ENCODE measurements at places on chromosomes 11 and 22.
A peak's percentile ranks its signal among the peaks of the same experiment; 100 is the strongest.

GRCh38 chr11:109784536-109784935, 308.7 kb upstream of the ZC3H12C start:
- DNase-seq = no peak

GRCh38 chr11:125380756-125381445, 115.2 kb downstream of the FEZ1 start:
- DNase-seq = no peak

DNA sequence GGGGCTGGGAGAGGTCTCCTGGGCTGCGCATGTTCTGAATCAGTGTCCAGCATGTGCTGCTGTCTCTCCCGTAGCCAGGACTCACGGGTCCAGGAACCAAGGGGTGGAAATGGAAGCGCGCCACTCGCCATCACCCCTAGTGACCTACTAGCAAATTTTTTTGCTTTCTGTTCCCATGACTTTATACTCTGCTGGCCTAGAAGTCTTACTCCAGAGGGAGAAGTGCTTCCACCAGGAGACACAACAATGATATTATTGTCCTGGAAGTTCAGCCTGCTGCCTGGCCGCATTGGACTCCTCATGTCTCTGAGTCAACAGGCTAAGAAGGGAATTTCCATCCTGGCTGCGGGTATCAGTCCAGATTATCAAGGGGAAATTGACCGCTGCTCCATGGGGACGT, 729.7 kb downstream of the BRD1 start:
- no peak for DNase-seq

- no peak for DNase-seq
These were observed 162.0 kb upstream of the SORL1-AS1 start for GRCh38 chr11:121614636-121615240.

GRCh38 chr22:19139001-19139356, 5.5 kb downstream of the ESS2 start:
- DNase-seq = no peak

- DNase-seq = peak; percentile 96
These were observed 13.3 kb downstream of the IL17REL start for GRCh38 chr22:49999063-49999945.

GRCh38 chr11:17983569-17983968, 29.3 kb downstream of the SERGEF start:
- DNase-seq = no peak

GRCh38 chr22:32874385-32874784, 72.9 kb downstream of the TIMP3 start:
- DNase-seq = no peak

DNA sequence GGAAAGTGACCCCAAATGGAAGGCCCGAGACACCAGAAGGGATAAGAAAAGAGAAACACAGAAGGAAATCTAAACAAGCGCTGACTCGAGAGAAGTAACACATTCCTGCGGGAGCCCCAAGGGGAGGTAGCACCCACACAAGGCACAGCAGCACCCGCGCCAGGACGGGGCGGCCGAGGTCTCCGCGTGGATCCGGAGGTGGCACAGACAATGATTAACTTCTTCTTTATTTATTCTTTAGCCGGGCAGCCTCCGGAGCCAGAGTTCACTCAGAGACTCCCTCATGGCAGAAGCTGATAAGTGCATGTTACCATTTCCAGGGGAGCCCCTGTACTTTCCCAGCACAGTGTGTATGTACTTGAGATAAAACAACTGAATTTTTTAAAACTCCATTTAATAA, 5.1 kb downstream of the TOLLIP start:
- DNase-seq = no peak

DNA sequence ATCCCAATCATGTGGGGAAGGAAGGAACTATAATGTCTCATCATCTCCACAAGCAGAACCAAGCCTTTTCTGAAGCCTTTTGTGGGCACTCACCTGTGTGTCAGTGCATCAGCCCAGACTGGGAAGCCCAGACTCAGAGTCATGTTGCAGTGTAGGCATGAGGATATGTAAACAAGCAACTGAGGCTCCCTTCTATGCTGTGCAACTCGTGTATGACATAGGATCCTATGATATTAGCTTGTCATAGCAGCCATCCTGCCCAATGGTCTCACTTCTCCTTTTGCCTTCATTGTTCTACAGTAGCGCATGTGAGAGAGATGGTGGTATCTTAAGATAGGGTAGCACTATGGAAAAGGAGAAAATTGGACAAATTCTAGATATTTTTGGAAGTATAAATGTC, 103.4 kb upstream of the OLFML1 start:
- DNase-seq = no peak

GRCh38 chr11:15970506-15971214, 385.7 kb downstream of the SOX6 start:
- DNase-seq = no peak

- no peak for DNase-seq
These were observed 56.1 kb upstream of the POU2AF1 start for GRCh38 chr11:111435046-111435698.

DNA sequence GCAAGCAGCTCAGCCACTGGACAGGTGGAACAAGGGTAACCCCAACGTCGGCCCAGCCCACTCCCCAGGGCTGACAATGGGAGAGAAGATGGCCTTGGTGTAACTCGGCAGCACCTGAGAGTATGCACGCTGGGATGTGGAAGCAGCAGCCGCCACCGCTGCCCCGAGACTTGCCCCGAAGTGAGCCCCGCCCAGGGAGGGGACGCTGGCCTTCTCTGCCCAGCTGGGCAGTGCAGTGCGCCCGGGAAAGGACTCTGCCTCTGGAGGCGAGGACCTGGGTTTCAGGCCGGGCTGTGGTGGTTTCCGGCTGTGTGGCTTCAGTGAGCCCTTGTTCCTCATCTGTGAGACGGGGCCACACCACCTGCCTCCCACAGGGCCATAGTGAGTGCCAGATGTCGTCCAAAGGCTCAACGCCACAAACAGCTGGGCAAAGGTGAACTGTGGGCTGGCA, 8.6 kb upstream of the POLDIP3 start:
- DNase-seq = no peak

- no peak for DNase-seq
These were observed 2.1 kb upstream of the LHFPL7 start for GRCh38 chr22:24948356-24949202.

DNA sequence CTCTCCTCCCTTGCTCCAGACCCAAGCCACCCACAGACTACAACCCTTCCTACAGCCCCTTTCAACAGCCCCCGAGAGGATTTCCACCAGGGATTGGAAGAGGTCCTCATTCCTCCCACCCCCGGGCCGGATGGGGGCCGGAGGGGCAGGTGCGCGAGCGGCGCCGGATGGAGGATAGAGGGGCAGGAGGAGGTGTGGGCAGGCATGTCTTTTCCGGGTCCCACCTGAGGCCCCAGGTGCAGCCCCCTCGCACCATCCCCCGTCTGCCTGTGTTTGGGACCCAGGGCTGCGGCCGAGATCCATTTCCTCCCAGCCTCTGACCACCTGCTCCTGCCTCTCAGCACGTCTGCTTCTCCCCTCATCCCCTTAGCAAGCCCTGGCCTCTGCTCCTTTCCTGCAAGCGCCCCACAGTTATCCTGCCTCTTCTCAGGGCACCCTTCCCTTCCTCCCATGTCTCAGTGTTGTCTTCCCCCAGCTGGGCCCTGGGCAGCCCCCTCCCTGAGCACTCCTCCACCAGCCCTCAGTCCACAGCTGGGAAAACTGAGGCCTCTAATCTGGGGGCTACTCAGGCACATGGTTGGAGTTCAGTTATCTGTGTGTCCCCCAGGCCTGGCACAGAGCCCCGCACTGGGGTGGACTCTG, 19.3 kb upstream of the CBX7 start:
- DNase-seq = no peak

GRCh38 chr11:12963051-12963450, 46.1 kb upstream of the RASSF10 start:
- no peak for DNase-seq

DNA sequence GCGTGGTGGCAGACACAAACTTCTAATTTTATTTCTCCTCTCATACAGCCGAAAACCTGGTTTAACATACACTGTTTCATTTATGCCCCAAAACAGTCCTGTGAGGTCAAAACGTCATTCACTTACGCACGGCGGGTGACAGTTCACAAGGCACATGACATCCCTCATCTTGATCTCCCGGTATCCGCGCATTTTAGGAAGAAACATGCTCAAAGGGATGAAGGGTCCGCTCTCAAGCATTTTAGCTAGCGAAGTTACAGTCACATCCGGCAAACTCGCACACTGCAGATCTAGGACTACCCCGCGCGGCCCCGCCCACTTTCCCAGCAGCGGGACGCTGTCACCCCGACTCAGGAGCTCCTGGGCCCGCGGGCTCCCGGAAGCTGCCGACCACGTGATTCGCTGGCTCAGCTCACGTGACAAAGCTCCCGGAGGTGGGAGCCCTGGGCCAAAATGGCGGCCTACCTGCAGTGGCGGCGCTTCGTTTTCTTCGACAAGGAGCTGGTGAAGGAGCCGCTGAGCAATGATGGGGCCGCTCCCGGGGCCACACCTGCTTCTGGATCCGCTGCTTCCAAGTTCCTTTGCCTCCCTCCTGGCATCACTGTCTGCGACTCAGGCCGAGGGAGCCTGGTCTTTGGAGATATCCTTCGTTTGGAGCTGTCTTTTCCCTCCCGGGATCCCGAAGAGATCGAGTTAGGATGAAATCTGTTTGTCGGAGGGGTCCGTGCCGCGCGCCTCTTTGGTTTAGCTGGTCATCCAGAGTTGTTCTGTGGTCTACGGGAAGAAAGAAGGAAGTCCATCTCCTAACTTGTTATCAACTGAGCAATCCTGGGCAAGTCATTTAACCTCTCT, at the start of gene VPS11:
Gene VPS11, plus strand, starts transcription at position 448 of the 852 bp plus-strand sequence. Its CDS starts 6 bp downstream, at position 454.
- peak; percentile 97 for DNase-seq

- no peak for DNase-seq
These were observed 236.3 kb upstream of the SORL1-AS1 start for GRCh38 chr11:121688860-121689614.

DNA sequence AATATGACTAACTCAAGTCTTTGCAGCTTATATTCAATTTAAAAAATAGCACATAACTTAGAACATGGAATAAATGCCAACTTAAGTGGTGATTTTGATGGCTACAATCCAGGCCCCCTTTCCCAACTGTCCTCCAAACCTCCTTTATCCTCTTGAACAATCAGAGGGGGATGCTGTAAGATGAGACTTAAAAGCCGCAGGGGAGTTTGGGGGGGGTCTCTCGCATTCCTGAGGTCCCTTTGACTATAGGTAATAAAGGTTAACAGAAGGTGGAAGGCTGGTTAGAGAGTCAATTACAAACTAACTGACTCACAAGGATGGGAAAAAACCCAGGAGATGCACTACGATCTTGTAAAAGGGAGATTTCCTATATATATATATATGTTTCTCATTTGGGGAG, 101.8 kb downstream of the KIRREL3 start:
- DNase-seq = no peak

DNA sequence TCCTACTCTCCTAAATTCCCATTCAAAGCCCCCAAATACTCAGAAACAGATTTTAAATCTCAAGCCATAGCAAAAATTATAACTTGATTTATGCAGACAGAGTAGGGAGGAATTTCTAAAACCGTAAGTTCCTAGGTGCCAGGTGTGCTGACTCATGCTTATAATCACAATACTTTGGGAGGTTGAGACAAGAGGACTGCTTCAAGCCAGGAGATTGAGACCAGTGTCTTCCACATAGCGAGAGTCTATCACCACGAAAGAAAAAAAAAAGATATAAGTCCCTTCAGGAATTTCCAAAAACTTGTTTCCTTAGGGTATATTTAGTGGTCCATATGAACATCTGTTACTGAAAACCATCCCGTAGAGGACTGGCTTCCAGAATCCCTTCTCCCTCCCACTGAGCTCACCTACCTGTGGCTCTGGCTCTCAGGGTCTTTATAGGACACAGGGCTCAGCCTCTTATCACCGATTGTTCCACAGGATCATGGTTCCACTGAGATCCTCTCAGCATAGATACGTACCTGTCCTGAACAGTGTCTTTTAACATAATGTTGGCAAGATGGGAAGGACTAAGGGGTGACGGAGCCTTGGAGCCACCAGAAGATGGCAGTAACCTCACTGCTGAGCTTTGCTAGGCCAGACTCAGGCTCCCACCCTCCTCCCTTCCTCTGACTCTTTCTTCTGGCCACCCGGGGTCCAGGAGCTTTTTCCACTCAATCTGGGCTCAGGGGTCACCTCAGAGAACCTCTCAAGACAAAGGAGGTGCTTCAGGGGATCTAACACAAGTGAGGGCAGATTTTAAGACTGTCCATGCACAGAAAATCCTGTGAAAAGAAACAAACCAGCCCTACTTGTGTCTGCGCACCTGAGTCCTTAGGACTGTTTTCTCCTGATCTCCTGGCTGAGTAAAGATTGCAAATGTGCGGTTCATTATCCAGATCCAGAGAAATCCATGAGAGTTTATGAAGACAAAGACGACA, 117.5 kb upstream of the TOP3B start:
- no peak for DNase-seq

DNA sequence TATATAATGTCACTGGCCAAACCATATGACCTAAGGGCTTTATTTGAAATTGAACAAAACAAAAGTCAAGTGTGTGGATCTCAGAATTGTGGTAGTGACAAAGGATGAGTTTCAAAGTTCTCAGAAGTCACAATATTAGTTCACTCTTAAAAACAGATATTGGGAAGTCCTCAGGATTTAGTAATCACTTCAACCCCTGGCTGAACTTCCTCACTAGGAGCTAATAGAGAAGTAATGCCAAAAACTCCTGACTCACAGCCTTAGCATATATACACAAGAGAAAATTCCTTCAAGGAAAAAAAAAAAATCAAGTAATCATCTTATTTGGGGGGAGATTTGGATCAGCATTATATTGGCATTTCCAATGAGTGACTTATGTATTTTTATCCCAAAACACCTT, 75.6 kb upstream of the APOA1 start:
- no peak for DNase-seq

DNA sequence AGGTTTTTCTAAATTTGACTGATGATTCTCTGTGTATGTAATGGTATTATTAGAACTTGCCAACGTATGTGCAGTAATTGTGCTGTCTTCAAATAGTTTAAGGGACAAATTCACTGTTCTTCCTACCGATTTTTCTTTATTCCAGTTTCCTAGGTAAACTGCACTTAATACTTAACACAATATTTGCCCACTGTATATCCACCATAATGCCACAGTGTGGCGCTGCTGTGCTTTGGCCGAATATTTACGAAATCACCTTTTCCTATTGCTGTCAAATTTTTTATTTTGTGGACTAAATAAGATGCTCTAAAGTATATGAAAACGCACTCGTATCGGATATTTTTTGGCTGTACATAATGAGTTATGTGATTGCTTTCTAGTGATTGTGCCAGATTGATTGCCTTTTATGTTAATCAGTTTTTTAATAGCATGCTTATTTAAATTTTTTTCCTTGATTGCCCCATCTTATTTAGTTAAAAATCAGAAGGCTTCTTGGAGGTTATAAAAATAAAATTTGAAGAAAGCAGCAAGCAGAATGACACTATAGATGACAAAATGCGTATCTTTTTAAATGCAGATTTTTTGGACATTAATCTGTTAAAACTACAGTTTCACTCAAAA, 10.5 kb downstream of the AASDHPPT start:
- peak; percentile 15 for DNase-seq

GRCh38 chr11:22711071-22711770, 44.8 kb downstream of the GAS2 start:
- no peak for DNase-seq

GRCh38 chr11:85313741-85314140, 313.4 kb downstream of the DLG2 start:
- no peak for DNase-seq

- DNase-seq = no peak
These were observed 80.8 kb upstream of the NNMT start for GRCh38 chr11:114215428-114215827.

GRCh38 chr22:22944268-22944985, 56.8 kb downstream of the IGLL5 start:
- no peak for DNase-seq
